ENCODE measurements at places on chromosomes 4 and X. TPM values are rescaled to one million over a fixed set of nuclear protein-coding genes. Genes with fewer than 3 reads are reported as not detected.

DNA sequence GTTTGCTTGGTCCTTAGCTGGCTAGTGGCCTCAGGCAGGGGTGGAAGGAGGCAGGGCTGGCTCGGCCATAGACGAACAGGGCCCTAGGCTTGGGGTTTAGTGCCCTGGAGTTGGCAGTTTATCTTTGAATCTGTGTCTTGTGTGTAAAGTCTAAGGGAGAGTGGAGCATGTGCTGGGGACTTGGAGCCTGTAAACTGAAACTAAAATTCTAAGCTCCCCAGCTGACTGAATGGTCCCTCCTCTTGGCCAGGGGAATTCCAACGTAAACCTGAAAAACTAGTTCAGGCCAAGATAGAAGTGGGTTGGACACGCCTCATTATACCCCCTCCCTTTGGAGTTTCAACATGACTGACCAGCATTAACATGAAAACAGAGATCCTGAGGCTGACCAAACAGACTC is 46.1 kb upstream of the GPR78 start:
- peak overlapping the region; percentile 24 for H3K4me3 ChIP-seq
- peak; percentile 46 for DNase-seq
- no peaks in the 10 kb centered on the region for H3K27me3 ChIP-seq
- peaks cover 33% of the 10 kb centered on the region for H3K4me1 ChIP-seq
- H3K27ac ChIP-seq, result peak overlapping the region; percentile 47

DNA sequence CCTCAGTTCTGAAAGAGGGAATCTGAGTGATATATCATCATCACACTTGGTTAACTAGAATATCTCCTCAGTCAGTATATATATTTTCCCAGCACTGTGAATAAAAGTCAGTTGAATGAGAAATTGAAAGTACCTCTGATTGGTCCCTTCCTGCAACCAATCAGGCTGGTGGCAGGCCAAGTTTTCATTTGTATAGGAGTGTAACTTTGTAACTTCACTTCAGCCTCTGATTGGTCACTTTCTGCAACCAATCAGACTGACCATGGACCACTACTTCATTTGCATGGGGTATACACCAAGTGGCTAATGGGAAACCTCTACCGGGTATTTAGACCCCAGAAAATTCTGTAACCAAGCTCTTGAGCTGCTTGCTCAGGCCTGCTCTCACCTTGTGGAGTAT is 2.0 kb upstream of the PGK1 start:
- H3K36me3 ChIP-seq, result peaks cover 14% of the 10 kb centered on the region
- no peak overlapping the region for H3K4me3 ChIP-seq
- H3K4me1 ChIP-seq, result peaks cover 7% of the 10 kb centered on the region
- no peak for DNase-seq
- H3K27me3 ChIP-seq, result no peaks in the 10 kb centered on the region

DNA sequence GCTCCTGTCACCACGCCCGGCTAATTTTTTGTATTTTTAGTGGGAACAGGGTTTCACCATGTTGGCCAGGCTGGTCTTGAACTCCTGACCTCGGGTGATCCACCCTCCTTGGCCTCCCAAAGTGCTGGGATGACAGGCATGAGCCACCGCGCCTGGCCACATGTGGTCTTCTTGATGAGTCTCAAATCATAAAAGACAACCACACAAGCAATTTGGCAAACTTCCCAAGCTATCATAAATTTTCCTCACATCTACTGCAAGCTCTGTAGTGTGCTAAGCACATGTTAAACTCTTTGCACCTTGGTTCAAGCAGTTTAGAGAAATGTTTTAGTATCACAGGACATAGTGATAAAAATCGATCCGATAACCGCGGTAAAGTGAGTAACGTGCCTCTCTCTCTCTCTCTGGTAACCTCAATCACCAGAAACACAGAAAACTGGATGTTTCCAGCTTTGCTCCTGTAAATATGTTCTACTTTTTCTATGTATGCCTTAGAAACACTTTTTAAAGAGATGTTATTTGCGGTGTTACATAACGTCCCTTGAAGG is 256.8 kb downstream of the DHRSX start:
- H3K4me3 ChIP-seq, result no peak overlapping the region
- DNase-seq, result no peak
- H3K36me3 ChIP-seq, result peaks cover 12% of the 10 kb centered on the region
- no peaks in the 10 kb centered on the region for H3K4me1 ChIP-seq
- H3K27ac ChIP-seq, result no peak overlapping the region

DNA sequence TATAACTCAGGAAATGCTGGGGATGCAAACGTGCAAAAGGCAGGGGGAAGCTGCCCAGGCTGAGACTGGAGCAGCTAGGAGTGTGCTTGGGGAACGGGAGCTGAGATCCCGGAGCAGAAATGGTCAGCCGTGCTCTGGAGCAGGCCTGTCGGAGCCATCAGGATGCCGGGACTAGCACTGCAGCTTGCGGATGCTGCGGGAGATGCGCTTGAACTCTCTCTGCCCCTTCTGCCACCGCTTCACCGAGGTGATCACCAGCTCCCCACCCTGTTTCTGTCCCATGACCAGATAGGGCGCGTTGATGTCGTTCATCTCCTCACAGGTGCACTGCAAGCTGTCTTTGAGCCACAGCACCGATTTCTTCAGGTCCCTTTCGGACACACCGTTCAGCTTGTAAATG is 7.6 kb downstream of the SFRP2 start:
- peaks cover 13% of the 10 kb centered on the region for H3K4me1 ChIP-seq
- DNase-seq, result no peak
- H3K27ac ChIP-seq, result no peak overlapping the region
- H3K27me3 ChIP-seq, result no peaks in the 10 kb centered on the region

DNA sequence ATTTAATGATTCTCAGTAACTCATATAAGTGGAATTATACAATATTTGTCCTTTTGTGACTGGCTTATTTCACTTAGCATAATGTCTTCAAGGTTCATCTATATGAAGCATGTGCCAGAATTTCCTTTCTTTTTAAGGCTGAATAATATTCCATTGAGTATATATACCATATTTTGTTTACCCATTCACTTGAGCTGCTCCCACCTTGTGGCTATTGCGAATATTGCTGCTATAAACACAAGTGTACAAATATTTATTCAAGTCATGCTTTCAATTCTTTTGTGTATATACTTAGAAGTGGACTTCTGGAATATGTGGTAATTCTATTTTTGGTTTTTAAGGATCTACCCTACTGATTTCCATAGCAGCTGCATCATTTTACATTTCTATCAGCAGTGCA is 219.1 kb downstream of the MID1 start:
- no peak overlapping the region for H3K4me3 ChIP-seq
- H3K36me3 ChIP-seq, result no peaks in the 10 kb centered on the region
- no peak for DNase-seq

- no peaks in the 10 kb centered on the region for H3K36me3 ChIP-seq
- DNase-seq, result no peak
- no peak overlapping the region for H3K27ac ChIP-seq
- H3K4me1 ChIP-seq, result peaks cover 5% of the 10 kb centered on the region
- H3K4me3 ChIP-seq, result no peak overlapping the region
These were observed 42.3 kb downstream of the IDS start for GRCh38 chrX:149462849-149463248.

DNA sequence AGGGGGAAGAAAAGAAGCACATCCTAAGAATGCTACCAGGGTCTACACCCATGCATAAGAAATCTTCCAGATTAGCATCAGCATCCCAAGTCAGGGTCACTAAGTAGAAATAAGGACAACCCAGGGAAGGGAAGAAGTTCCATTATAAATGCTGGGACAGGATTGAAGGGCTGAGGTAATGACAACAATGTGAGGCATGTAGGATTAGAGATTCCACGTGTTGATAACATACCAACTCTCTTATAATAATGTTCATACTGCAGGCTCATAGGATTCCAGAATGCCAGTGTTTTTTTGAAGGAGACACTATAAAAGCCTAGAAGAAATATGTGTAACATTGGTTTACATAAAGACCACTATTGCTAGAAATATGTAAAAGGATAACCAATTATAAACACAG is 201.2 kb downstream of the MID1IP1 start:
- DNase-seq, result no peak
- H3K27ac ChIP-seq, result no peak overlapping the region
- H3K4me1 ChIP-seq, result no peaks in the 10 kb centered on the region
- H3K36me3 ChIP-seq, result peaks cover 6% of the 10 kb centered on the region
- no peak overlapping the region for H3K4me3 ChIP-seq
- peaks cover 25% of the 10 kb centered on the region for H3K27me3 ChIP-seq

- peaks cover 13% of the 10 kb centered on the region for H3K4me1 ChIP-seq
- H3K27ac ChIP-seq, result peak overlapping the region; percentile 8
- no peaks in the 10 kb centered on the region for H3K36me3 ChIP-seq
- DNase-seq, result no peak
These were observed 347.8 kb downstream of the GBA3 start for GRCh38 chr4:23040539-23040938.

DNA sequence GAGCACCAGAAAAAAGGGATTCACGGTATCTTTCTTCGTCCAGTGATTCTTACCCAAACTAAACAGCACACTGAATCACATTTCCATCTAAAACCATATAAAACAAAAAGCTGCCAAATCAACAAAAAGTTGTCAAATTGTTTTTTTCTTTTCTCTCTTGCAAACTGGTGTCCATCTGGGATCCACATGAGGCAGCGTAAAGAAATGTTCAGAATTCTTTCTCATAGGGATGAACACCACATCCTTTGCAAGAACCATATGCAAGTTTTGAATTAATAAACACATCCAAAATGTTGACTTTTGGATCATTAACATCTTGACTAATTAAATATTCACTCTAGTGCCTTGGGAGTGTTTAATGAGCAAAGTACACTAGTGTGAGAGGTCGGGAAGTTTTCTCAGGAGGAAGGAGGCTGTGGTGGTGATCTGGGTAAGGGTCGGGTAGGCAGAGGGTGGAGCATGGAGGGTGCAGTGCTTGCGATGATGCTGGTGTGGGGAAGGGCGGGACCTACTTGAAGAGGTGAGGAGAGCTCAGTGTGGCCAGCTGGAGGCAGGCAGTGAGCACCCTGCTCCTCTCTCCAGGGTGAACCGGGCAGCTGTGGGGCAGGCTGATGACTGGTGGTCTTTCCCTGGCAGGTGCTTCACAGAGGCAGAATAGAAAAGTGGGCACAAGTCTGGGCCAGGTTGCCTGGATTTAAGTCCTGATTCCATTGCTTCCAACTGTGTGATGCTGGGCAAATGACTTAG is 72.8 kb downstream of the NSUN7 start:
- H3K27me3 ChIP-seq, result no peaks in the 10 kb centered on the region
- peaks cover 91% of the 10 kb centered on the region for H3K36me3 ChIP-seq
- no peaks in the 10 kb centered on the region for H3K4me1 ChIP-seq
- H3K27ac ChIP-seq, result no peak overlapping the region

- H3K4me3 ChIP-seq, result no peak overlapping the region
- no peak overlapping the region for H3K27ac ChIP-seq
- no peaks in the 10 kb centered on the region for H3K4me1 ChIP-seq
- H3K27me3 ChIP-seq, result no peaks in the 10 kb centered on the region
These were observed 7.3 kb downstream of the TRIM75 start for GRCh38 chr4:165060938-165061337.

DNA sequence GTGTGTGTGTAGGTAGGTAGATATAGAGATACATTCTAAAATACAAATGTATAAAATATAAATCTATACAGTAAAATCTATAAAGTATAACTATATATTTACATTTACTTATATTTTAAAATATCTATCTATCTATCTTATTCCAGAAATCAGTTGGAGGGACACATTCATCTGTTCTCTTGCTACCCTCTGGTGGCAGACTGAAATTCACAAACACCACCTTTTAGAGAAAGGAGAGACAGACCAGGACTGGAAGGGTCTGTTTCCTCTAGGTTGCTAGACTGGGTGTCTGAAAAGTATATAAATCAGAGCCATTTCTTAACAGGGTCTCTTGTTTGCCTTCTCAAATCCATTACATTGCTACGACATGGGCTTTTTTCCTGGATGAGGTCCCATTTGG is 343.0 kb downstream of the OPHN1 start:
- H3K4me3 ChIP-seq, result no peak overlapping the region
- no peak for DNase-seq
- H3K27ac ChIP-seq, result no peak overlapping the region
- no peaks in the 10 kb centered on the region for H3K36me3 ChIP-seq
- no peaks in the 10 kb centered on the region for H3K4me1 ChIP-seq

DNA sequence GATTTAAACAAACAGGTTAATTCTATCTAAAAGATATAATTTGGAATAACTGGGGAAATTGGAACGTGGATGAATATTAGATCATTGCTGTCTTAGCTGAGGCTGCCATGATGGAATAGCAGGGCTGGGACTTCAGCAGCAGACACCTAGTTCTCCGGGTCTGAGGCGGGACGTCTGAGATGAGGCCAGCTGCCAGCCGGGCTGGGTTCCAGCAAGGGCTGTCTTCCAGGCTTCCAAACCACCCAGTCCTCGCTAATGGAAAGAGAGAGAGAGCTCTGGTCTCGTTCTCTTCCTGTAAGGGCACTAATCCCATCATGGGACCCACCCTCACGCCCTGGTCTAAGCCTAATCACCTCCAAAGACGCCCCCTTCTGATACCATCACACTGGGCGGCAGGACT is 85.7 kb downstream of the ADRA2C start:
- peaks cover 55% of the 10 kb centered on the region for H3K27me3 ChIP-seq
- no peaks in the 10 kb centered on the region for H3K4me1 ChIP-seq
- no peaks in the 10 kb centered on the region for H3K36me3 ChIP-seq
- no peak overlapping the region for H3K27ac ChIP-seq
- H3K4me3 ChIP-seq, result no peak overlapping the region

GRCh38 chrX:68365341-68365740 is 68.0 kb downstream of the OPHN1 start:
- H3K36me3 ChIP-seq, result no peaks in the 10 kb centered on the region
- H3K4me1 ChIP-seq, result no peaks in the 10 kb centered on the region
- H3K27me3 ChIP-seq, result no peaks in the 10 kb centered on the region
- no peak overlapping the region for H3K27ac ChIP-seq

SPANXN3 gene
- not detected for total RNA-seq

GAGE1 gene
- total RNA-seq, result not detected

C4orf50 gene
- total RNA-seq, result not detected

RBMXL3 gene
- total RNA-seq, result not detected

LINC00632 gene
- total RNA-seq, result 16.9 TPM

CFAP99 gene
- 0.16 TPM for total RNA-seq

TRPC5OS gene
- not detected for total RNA-seq

CTAG1B gene
- not detected for total RNA-seq

CITED1 gene
- total RNA-seq, result 0.72 TPM

TASL gene
- not detected for total RNA-seq

FTSJ1 gene
- total RNA-seq, result 92.5 TPM

CLCN3 gene
- total RNA-seq, result 67.8 TPM

LRBA gene
- total RNA-seq, result 64.5 TPM

ZNF630 gene
- 2.4 TPM for total RNA-seq

FOXP3 gene
- 0.26 TPM for total RNA-seq

HDX gene
- 6.4 TPM for total RNA-seq

NUDT10 gene
- total RNA-seq, result not detected

STARD8 gene
- 1.0 TPM for total RNA-seq

Data from MCF 10A (cell line).